Stimulated activated CD4-positive, alpha-beta T cell treated with anti-CD3 and anti-CD28 coated beads, TNF-alpha, amount 100 ng/mL, for 4 hours (primary cell): ENCODE measurements at places on chromosomes 5 and 9.

- no peak for DNase-seq
Observed at GRCh38 chr5:135435467-135436330, 11.4 kb downstream of the DCANP1 start.

DNA sequence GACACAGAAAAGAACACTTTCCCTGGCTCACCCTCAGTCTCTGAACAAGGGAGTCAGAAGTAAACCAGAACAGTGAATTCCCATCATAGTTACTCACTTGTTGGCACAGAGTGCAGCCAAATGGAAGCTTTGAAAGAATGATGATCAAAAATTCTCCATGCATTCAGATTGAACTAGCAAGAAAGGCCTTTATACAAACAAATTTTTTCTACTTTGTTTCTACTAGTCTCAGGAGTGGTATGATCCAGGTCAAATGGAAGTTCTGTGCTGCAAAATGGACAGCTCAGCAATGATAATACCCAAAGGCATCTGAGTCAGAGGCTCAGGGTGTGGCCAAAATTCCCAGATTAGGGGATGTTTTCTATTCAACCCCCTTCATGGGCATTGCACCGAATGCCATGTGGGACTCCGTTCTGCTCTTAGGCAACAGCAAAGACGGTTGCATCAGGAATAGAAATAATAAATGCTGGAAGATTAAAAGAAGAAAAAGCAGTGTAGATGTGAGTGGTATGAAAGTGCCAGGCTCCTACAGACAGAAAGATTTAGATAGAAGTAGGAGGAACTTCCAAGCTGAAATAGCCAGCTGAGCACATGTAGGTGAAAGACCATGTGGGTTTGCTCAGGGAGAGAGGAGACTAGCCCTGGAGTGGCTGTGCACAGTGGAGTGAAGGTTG, 24.0 kb upstream of the ASPN start:
- DNase-seq, result no peak

DNA sequence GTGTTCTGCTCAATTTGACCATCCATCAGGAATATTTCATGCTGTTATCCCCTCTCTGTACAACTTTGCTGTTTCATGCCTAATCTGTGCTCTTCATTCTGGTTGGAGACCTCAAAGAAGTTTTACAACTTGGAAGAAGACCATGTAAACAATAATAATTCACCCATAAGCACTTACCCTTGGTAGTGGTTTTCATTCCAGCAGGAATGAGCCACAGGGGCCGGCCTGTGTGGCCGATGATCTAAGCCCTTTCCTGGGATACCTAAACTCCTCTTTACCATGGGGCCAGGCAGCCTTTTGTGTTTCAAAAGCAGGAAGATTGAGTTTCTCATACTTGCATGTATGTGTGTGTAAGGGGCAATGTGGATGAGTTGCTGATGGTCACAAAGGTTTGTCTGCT, 165.0 kb downstream of the FGF1 start:
- no peak for DNase-seq

- DNase-seq, result no peak
Observed at GRCh38 chr5:1002836-1003235, 5.8 kb upstream of the NKD2 start.

DNA sequence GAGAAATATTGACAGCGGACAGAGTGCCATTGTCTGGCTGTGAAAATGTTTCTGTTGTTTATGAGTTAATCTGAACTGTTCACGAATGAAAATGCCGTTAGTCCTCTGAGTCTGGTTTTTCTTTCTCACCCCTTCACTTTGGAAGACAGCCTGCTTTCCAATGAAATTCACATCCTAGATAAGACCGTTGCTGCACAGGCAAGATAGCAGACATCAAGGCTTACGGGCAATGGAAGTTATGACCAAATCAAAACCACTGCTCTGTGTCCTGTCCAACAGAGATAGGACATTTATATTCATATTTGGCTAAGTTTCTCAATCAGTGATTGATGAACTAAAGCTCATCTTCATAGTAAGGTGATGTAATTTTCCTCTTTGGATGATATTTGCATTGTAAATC, 180.0 kb upstream of the DMAC1 start:
- no peak for DNase-seq

- DNase-seq, result no peak
Observed at GRCh38 chr9:74403581-74403980, 93.6 kb upstream of the RORB start.

DNA sequence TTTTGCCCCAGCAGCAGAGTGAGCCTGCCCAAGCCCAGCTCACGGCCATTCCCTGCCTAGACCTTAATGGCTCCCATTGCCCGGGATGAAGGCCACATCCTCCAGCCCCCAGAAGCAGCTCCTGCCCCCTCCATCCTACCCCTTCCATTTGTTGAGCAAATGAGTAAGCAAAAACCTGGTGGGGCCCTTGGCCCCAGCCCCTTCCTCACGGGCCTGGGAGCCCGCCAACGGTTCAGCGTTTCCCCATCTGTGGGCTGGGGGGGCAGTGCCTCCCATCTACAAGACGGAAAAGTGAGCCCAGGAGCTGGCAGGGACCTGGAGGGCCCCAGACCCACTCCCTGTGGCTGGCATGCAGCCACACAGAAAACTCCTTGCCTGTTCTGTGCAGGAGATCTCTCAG, 4.4 kb downstream of the CCDC187 start:
- no peak for DNase-seq

DNA sequence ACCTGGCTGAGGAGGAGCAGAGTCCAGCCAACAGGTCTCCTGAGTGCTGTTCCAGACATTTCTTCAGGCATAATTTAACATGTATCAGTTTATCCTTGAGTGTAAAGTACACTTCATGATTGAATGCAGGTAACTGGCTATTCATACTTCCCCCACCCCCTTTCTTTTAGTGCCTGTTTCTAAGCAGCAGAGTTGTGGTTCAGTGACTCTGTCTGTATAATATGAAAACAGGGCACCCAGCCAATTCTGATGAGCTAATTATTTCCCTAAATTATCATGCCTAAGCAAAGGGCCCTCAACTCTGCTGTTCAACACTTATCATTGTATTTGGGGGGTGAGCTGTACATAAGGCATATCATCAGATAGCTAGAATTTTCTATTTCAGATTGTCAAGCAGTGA, 51.9 kb upstream of the ZSWIM6 start:
- no peak for DNase-seq

GRCh38 chr9:14433351-14434157, 119.6 kb upstream of the NFIB start:
- no peak for DNase-seq

GRCh38 chr9:121372239-121373010, 2.4 kb upstream of the STOM start:
- DNase-seq, result no peak

DNA sequence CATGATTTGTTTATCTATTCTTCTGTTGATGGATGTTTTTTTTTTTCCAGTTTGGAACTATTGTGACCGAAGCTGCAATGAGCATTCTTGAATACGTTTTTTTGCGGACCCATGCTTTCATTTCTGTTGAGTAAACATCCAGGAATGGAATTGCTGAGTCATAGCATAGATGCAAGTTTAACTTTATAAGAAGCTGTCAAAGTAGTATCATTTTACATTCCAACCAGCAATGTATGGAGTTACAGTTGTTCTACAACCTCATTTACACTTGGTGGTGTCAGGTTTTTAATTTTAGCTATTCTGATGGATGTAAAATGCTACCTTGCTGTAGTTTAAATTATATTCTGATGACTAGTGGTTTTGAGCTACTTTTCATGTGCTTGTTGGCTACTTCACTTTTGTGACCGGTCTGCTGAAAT, 49.0 kb downstream of the NPR3 start:
- no peak for DNase-seq

GRCh38 chr9:127586537-127586936, 25.5 kb upstream of the STXBP1 start:
- DNase-seq, result no peak

GRCh38 chr5:150527808-150528207, 19.9 kb downstream of the NDST1 start:
- no peak for DNase-seq

GRCh38 chr5:132369474-132370180, at the start of gene SLC22A5:
Gene SLC22A5, plus strand, starts transcription at chr5:132369710. Its CDS starts 263 bp downstream, at chr5:132369973.
- DNase-seq, result peak; percentile 69

GRCh38 chr5:141373673-141374317, at the start of gene PCDHGA6:
Gene PCDHGA6, plus strand, starts transcription at chr5:141373891. Its CDS starts 193 bp downstream, at chr5:141374084.
- DNase-seq, result no peak

DNA sequence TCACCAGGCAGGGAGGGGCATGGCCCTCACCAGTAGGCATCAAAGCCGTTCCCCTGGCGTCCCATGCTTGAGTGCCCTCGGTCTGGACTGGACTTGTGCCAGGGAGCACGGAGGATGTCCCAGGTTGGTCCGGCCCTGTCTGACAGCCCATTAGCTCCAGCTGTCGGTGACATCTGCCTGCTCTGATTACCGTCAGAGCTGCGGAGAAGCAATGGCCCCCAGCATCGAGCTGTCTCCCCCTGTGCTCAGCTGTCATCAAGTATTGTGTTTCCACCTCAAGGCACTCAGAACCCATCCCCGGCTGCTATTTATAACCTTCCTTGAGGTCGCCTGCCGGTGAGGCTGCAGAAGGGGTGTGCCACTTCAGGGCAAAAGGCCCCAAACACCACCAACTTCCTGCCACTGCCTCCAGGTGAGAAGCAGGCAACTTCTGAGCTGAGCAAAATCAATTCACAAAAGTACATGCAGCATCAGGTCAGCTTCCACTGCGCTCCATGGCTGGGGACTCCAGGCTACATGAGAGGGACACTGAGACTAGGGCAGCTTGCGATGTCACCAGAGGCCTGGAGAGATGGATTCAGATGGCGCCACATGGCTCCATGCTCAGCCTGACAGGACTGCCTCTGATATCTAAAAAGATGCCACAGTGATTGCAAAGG, 142.7 kb downstream of the C5orf15 start:
- DNase-seq, result no peak

- no peak for DNase-seq
Observed at GRCh38 chr9:77016526-77017504, 2.6 kb upstream of the FOXB2 start.

DNA sequence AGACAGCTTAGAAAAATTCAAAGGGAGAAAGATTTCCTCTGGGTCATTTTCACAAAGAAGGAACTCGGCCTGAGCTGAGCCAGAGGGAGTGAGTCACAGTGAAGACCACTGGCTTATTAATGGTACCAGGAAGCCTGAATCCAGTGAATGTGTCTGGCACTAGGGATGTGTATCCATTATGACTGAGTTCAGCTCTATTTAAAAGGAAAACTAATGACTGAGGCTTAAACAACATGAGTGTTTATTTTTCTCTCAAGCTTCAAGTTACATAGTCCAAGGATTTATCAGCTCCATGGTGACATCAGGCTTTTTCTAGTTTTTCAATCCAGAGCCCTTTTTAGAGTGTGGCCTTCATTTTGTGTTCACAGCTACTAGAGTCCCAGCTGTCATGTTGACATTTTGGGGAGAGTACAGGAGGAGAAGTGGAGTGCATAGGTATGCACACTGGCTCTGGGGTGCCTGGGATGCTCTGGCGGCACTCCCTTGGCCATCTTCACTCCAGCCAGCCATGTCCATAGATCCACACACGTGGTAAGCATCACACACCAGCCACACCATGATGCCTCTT, 159.5 kb upstream of the ERCC6L2 start:
- no peak for DNase-seq

GRCh38 chr9:38416461-38416860, 7.8 kb downstream of the IGFBPL1 start:
- DNase-seq, result no peak

DNA sequence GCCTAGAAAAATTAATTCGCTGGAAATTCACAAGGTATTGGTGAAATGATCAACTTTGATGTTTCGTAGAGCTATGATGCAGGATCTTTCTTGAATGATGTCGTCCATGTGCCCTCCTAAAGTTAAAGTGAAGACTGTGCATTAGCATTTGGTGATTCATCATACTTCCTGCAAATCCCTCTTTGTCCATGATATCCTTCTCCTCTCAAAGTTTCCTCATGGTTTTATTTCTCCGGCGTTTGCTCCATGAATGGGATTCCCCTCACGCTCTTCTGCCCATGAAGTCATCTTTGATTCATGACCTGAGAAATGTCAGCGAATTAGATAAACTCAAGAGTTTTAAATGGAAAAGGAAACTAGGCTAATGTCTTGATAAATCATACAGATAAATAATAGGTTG, 372.7 kb downstream of the PSAT1 start:
- no peak for DNase-seq

GRCh38 chr9:87034841-87035240, 87.5 kb upstream of the GAS1 start:
- no peak for DNase-seq

- no peak for DNase-seq
Observed at GRCh38 chr5:110900829-110901228, 162.0 kb downstream of the SLC25A46 start.

GRCh38 chr9:124797343-124798103, 20.6 kb downstream of the OLFML2A start:
- DNase-seq, result no peak

DNA sequence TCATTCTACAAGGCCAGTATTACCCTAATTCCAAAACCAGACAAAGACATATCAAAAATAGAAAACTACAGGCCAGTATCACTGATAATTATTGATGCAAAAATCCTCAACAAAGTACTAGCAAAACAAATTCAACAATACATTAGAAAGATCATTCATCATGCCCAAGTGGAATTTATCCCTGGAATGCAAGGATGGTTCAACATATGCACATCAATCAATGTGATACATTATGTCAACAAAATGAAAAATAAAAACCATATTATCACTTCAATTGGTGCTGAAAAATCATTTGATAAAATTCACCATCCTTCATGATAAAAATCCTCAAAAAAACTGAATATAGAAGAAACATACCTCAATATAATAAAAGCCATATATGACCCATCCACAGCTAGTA, 115.2 kb upstream of the SLC27A6 start:
- no peak for DNase-seq

DNA sequence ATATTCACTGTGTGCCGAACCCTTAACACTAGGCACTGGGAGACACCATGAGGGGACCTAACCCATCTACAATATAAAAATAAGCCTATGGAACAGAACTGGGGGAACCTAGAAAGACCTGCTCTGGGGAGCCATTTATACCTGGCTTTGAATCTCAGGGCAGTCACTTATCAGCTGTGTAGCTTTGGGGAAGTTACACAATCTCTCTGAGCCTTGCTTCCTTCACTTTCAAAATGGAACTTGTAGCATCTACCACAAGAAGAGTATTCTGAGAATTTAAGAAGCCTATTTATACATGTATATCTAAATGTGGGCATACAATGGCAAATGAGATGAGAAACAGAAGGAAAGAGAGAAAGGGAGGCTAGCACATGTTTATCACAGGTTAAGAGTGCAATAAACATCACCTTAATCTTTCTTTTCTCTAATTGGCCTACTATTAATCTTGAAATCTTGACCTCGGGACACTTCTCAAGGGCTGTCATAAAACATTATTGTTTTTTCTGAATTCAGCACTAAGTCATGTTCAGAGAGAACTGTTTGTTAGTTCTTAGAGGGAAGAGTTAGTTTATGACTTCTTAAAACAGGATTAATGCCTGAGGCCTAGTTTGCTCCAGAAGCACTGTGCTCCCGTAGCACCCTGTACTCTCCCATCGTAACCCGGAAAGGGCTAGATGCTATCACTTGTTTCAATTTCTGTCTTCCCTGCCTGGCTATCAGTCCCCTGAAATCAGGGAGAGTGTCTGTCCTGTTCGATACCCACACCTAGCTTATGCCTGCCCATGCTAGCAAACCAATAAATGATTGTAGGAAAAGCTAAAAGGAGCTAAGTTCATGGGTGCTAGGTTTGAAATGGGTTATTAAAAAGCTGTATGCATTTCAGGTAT, 606.4 kb upstream of the CLINT1 start:
- DNase-seq, result no peak

GRCh38 chr5:72238712-72239445, 81.2 kb downstream of the MRPS27 start:
- DNase-seq, result no peak
